ENCODE measurements at places on chromosomes 13 and 19.
A peak's percentile ranks its signal among the peaks of the same experiment; 100 is the strongest.

DNA sequence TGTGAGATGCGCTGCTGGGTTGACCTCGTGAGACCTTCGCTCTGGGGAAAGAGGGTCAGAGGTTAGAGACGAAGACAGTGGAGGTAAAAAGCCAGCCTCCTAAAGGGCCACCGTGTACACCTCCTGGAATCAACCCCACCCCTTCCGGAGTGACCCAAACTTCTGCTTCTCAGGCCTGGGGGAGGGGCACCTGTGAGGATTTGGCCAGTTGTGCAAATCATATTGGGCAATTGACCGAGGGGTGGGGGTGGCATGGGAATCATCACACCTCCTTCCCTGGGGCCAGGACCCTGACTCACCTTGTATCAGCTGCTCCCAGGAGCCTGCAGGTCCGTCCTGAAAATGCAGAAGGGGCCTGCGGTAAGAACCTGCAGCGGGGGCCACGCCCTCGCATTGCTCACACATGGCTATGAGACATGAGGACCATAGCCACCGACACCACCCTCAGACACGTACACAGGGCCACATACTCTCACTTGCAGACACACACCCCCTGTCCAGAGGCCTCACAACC is 2.8 kb downstream of the TNFSF14 start:
- peak; percentile 92 for DNase-seq

- no peak for DNase-seq
These were observed 93.4 kb upstream of the SLITRK1 start for GRCh38 chr13:83975655-83976165.

GRCh38 chr13:52847682-52848432 is 583 bp downstream of the PCDH8 start:
- no peak for DNase-seq

- no peak for DNase-seq
These were observed at the start of gene KLK11 for GRCh38 chr19:51026554-51026831. TSS of gene KLK11 (minus strand) at chr19:51026616. CDS start at chr19:51025631, 985 bp downstream.

DNA sequence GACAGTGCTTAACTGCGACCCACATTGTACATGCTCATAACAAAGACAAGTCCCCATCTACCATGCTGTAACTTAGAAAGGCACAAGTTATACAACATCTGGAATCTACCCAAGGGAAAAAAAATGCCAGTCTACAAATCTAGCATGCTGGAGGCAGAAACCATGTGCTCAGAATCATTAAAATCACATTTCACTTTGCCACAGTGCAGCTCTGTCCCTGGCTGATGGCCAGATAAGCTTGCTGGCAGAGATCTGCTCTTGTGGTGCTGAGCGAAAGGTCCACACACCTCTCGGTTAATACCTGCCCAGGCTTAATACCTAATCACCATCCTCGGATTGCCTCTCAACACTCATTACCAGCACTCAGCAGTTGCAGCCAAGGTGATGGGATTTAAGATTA is 74.1 kb upstream of the UQCRFS1 start:
- peak; percentile 14 for DNase-seq

DNA sequence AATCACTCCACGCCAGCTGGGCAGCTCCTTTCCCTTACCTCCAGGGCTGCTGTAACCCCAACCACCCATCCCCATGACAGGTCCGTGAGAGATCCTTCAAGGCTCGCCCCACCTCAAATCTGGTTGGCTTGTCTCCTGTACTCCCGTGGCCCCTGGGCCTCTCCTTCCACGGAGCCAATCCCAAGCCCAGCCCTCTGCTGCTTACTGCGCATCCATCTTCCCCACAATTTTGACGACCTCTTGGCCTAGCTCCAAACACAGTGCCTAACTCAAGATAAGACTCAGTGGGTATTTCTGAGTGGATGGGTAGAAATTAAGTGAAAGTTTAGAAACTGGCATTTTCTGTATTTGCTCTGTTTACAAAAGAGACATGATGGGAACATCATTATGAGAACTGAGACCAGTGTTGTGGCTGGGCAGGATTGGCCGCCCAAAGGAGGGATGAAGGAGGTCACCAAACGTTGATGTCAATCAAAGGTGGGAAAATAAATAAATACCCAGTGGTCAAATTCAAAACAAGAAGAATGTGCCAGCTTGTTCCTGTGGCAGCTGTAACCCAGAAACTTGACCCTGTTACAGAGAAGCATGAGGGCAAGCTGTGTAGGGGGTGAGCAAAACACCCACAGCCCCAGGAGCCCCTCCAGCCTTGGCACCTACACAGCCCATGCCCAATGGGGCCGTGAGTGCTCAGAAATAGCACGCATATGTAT is 162.2 kb downstream of the ABCC4 start:
- DNase-seq: no peak

- DNase-seq: no peak
These were observed 281.9 kb downstream of the DCLK1 start for GRCh38 chr13:35849256-35849644.

DNA sequence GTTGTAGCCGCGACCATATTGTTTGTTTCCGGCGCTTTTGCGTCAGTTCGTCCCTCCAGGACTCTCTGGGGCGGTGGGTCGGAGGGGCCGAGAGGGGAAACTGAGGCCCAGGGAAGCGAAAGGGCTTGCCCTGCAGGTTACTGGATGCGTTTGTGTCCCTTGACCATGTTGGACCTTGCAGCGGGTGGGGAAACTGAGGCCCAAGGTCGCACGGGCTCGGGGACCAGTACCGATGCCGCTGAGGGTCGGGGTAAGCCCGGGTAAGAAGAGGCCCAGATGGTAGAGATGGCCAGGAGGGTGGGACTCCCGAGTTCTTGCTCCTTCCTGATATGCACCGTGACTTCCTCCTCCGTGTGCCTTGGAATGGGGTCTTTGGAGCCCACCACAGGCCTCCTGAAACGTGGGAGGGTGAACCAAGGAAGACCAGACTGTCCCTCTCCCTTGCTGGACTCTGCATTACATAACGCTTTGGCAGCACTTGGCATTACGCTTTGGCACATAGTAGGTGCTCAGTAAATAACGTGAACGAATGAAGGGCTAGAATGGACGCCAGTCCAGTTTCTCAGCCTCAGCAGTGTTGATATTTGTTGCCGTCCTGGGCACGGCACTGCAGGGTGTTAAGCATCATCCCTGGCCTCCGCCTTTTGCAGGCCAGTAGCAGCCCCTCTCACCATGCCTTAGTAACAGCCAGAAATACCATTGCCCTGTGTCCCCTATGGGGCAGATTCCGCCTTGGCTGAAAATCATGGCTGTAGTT is 743 bp downstream of the CHAF1A start:
- no peak for DNase-seq

DNA sequence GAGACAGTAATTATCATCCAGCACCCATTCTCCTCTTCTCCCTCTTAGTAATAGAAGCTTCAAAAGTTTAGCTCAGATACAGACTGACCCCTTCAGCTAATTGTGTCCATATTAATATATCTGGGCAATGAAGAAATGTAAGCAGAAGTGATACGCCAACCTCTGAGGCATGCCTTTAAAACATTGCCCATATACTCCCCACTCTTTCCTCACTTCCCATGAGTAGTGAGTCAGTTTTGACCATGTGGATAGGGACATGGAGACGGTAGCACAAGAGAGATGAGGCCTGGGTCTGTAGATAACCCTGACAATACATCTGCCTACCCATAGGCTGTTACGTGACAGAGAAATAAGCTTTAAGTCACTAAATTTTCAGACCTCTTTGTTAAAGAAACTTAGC is 147.6 kb downstream of the KCTD12 start:
- no peak for DNase-seq

GRCh38 chr13:54424344-54424743 is 1395.7 kb downstream of the OLFM4 start:
- DNase-seq: no peak

DNA sequence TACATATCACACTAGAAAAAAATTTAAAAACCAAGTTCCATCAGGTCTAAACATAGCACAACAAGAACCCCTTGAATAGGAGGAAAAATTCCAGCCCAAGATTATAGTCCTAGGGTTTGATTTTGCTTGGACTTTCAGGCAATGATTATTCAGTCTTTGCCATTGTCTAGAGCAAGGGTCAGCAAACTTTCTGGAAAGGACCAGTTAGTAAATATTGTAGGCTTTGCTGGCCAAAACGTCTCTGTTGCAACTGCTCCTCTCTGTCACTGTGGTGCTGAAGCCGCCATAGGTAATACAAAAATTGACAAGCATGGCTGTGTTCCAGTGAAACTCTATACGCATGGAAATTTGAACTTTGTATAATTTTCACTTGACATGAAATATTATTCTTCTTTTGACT is 95.5 kb upstream of the UBAC2 start:
- DNase-seq: no peak

DNA sequence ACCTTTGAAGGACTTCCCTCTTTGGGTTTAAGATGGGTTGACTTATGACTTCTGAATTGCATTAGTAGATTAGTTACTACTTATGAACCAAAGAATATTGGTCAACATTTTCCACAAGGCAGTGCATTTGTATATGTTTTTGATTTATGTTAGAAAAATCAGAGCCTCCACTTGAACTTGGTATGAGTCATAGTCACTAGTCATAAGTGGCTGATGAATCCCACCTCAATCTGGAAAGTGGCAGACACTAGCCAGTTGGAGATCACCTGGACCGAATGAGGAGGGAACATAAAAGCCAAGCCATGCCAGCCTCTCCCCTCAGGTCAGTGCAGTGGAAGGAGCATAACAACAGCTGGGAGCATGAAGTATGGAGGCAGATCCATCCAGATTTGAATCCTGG is 39.3 kb upstream of the SPART start:
- DNase-seq: no peak

- no peak for DNase-seq
These were observed 53.7 kb downstream of the DPF1 start for GRCh38 chr19:38170334-38170733.

GRCh38 chr19:38099966-38100365 is 124.1 kb downstream of the DPF1 start:
- no peak for DNase-seq

- no peak for DNase-seq
These were observed 8.3 kb upstream of the CDC42EP5 start for GRCh38 chr19:54481326-54481930.

- no peak for DNase-seq
These were observed 16.2 kb downstream of the NUFIP1 start for GRCh38 chr13:44972956-44973581.

- DNase-seq: no peak
These were observed 98.8 kb downstream of the EPSTI1 start for GRCh38 chr13:42893214-42893671.

DNA sequence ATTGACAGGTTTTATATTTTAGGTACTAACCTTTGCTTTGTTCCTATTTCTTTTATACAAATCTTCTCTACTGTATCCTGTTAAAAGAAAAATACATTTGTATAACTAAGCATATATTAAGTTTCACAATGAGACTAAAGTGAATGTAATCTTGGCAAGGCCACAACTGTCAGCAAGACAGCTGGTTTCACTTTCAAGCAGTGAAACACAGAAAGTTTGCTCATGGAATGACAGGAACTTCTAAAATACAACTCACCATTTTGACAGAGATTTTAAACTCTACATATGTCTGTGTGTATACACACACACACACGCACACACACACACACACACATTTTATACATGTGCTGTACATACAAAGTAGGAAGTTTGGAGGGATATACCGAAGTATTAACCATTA is 53.3 kb downstream of the PARP4 start:
- no peak for DNase-seq
